AML-193 (cell line): ENCODE measurements at places on chromosomes 5 and 9.

- no peak for DNase-seq
These were observed 52.6 kb downstream of the RAI14 start for GRCh38 chr5:34708777-34709176.

GRCh38 chr5:148586796-148587195, 67.5 kb downstream of the HTR4 start:
- no peak for DNase-seq

- no peak for DNase-seq
These were observed 68.7 kb upstream of the FSTL4 start for GRCh38 chr5:133680830-133681565.

DNA sequence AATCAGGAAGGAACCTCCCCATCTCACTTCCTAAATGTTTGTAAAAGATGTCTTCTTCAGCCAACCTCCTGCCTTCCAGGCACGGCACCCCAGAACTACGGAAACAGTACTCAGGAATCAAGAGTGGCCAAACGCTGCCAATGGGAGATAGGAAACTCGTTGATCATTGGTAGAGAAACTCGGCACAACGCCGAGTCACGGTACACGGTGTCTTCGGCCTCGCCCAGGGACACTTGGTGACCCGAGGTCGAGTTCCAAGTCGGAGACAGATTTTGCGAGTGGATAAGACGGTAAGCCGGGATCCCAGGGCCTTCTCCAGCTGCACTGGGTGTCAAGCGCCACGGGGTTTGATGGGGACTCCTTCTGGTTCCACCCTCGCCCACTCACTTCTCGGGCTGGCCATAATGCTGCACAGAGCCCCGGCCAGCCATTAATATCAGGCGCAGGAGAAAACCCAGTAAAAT, 343 bp downstream of the KIAA0825 start:
- DNase-seq, result peak; percentile 61

GRCh38 chr5:158485604-158486081, 614.1 kb downstream of the EBF1 start:
- DNase-seq, result no peak

- DNase-seq, result peak; percentile 5
These were observed 120.2 kb upstream of the CCDC152 start for GRCh38 chr5:42636425-42636824.

DNA sequence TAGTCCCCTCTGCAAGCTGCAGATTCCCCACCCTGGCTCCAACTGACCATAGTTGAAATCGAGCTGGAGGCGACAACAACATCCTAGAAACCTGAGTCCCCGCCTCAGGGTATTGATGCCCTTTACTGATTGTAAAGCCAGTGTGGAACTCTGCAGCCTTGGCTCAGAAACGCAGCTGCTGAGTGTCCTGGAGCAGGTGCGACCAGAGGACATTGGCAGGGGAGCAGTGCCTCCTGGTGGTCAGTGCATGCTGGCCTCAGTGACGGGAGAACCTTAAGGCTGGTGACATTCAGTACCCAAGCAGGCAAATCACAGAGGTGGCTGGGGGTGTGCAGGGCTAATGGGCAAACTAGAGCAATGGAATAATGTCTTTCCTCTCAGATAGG, 20.4 kb upstream of the ZNF354B start:
- peak; percentile 24 for DNase-seq

DNA sequence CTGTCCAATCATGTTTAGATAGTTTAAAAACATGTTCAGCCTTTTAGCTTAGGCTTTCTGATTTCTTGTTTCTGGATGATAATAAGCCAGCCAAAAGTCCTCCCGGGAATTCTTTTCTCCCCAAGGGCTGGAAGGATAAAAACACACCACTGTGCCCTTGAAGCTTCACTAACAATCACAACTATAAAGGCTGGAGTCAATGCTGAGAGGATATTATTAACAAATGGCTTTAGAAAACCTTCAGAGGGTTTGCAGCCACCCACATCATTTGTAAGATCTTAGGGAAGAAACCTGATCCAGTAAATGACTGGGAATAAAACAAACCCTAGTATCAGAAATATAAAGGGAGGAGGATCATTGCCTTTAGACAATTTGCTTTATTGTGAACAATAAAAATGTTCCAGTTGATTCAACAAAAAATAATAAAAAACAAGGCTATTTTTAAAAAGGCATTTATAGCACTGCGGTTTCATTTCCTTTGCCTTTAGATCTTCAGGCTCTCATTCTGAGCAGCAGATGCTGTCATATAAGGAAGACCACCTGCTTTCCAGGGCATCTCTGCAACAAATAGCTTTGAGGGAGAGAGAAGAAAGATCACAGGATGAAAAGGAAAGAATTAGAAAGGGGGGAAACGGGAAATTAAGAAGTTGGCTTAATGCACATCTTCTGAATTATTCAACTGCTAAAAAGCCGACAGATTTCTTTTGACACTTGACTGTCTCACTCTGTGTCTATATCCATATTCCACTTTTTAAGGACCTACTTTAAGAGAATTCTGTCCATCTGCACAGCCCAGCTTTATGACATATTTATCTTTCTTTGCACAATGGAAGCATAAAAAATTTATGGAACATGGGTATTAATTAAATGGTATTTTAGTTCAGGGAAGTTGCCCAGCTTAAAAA, 277.2 kb upstream of the SLC24A2 start:
- no peak for DNase-seq
